ENCODE measurements at places on chromosomes 1 and 21.

GRCh38 chr1:83735526-83735925, 263.4 kb downstream of the TTLL7 start:
- no peak for DNase-seq

DNA sequence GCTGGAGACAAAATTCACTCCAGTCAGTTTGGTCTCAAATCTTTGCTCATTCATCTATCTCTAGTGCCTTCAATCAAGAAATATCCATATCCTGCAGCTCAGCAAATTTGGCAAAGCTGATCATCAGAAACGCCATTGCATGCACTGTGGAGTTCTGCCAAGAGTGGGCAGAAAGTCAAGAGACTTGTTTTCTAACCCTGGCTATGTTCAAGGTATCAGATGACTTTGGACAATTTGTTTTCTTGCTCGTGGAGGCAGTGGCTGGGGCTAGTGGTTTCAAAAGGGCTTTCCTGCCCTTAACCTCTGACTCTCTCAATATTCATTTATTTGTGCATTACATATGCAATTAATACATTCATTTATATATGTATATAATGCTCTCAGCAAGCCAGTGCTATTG, 12.8 kb upstream of the LRRC52 start:
- no peak for DNase-seq

- no peak for DNase-seq
These were observed 941 bp downstream of the ELAVL4 start for GRCh38 chr1:50109647-50110075.

DNA sequence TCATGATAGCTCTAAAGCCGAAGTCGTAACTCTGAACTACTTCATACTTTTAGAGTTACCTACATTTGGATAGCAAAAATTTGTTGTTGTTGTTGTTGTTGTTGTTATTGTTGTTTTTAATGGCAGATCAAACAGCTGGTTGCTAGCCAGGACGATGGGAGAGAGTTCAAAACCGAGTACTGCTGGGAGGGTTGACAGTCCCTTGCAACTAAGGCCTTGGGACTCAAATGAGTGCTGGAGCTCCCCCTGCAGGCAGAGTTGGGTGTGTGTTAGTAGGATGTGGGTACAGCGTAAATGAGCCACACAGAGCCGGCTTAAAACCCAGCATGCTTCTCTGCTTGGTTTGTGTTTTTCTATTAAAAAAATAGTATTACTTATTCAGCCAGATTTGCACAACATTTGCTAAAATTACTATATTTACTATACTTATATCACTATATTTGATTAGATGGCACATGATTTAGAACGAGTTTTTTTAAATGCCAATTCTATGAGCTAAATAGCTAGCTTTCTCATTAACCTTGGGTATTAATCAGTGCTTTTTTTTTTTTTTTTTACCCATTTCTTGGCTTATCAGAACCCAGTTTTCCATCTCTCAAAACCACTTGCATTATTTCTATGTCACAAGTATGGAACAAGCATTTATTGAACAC, 129.2 kb upstream of the SYT6 start:
- DNase-seq, result peak; percentile 29

- no peak for DNase-seq
These were observed 738.0 kb downstream of the PTPRU start for GRCh38 chr1:29974316-29974724.

DNA sequence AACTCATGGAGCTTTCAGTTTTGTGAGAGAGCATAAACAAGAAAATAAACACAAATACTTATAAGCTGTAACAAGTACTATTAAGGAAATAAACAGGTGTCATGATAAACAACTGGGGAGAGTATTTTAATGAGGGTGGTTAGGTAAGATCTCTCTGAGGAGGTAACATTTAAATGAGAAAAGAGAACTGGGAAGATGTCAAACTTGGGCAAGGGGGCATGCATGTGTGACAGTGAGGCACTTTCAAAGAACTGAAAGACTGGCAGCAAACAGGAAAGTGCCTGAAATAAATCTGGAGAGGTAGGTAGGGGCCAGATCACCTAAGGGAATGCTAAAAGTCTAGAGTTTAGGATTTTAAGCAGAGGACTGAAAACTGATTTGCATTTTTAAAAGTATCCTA, 37.8 kb downstream of the NSL1 start:
- DNase-seq, result no peak

DNA sequence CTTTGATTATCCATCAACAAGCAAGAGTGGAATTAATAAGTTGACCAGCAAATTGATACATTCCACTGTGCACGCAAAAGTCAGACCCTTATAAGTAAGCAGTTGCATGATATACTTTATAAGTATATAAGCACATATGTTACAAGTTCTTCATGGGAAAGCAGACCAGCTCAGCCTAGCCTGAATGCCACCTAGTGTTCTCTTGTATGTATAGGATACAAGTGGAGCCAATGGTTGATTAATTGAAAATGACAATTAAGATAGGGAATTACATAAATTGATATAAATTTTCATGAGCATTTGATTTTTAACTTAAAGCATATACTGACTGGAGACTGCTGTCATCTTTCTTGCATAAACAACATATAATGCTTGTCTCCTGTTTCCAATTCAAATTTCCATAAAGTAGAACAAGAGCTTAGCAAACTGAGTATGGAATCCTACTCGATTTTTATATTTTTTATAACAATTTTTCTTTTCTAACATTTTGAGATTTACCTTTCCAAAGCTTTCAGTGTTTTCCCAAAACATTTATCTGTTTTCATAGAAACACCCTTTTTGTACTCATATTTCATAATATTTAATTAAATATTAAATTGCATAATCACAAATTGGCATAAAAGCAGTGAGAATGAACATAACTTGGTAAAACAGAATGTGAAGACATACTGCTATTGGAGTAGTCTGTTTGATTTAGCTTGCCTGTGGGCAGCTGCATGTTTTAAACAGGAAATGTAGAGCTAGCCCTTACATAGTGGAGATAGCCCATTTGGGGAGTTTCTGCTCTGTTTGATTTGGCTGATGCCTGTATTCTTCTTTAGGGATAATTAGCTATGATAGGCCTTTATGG, 62.8 kb downstream of the MAGI3 start:
- DNase-seq, result no peak

DNA sequence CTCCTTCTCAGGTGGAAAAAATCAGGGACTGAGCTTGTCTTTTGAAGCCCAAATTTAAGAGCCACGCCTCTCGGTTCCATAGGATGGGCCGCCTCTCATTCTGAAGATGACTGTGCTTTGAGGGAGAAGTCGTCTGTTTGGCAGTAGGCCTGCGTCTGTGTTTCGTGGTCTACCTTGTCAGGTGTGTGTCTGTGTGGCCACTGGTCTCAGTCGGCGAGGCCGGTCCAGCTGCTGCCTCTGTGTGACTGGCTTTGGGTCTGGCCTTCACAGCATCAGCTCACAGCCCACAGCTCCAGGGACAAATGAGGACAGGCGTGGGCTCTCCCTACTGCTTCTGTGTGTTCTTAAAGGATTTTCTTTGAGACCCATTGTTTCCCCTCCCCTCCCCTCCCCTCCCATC, 50.3 kb downstream of the B3GALT5 start:
- no peak for DNase-seq

- DNase-seq, result no peak
These were observed 355.0 kb downstream of the CAMTA1 start for GRCh38 chr1:7140251-7140650.

DNA sequence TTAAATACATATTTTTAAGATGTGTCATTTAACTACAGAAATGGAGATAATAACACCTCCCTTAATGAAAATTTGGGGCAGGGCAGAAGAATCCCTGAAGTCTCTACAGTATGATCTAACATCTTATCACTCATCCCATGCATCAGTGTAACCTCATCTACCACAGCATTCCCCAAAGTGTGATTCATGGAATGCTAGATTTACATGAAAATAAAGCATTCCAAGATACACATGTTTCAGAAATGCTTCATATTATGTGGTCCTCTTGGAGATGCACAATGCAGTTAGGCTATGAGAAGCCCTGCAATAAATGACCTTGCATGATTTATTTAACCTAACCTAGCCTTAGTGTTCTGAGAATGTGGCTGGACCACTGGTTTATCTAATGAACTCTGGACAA, 166.9 kb upstream of the SYT6 start:
- no peak for DNase-seq

GRCh38 chr1:219965285-219966070, 37.1 kb upstream of the SLC30A10 start:
- no peak for DNase-seq

- DNase-seq, result no peak
These were observed 46.4 kb upstream of the SIPA1L2 start for GRCh38 chr1:232676307-232676706.

- DNase-seq, result no peak
These were observed 13.8 kb downstream of the SLC35E2B start for GRCh38 chr1:1678581-1679380.

DNA sequence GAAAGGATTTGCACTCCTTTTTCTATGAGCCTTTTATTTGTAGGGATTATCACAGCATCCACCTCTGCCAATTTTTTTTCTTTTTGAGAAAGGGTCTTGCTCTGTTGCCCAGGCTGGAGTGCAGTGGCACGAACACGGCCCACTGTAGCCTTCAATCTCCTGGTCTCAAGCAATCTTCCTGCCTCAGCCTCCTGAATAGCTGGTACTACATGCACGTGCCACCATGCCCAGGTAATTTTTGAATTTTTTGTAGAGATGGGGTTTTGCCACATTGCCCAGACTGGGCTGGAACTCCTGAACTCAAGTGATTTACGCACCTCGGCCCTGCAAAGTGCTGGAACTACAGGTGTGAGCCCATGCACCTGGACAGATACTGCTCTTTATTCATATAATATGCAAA, 2.1 kb downstream of the SAMSN1 start:
- no peak for DNase-seq

- DNase-seq, result no peak
These were observed 11.8 kb upstream of the FASLG start for GRCh38 chr1:172647110-172647564.

DNA sequence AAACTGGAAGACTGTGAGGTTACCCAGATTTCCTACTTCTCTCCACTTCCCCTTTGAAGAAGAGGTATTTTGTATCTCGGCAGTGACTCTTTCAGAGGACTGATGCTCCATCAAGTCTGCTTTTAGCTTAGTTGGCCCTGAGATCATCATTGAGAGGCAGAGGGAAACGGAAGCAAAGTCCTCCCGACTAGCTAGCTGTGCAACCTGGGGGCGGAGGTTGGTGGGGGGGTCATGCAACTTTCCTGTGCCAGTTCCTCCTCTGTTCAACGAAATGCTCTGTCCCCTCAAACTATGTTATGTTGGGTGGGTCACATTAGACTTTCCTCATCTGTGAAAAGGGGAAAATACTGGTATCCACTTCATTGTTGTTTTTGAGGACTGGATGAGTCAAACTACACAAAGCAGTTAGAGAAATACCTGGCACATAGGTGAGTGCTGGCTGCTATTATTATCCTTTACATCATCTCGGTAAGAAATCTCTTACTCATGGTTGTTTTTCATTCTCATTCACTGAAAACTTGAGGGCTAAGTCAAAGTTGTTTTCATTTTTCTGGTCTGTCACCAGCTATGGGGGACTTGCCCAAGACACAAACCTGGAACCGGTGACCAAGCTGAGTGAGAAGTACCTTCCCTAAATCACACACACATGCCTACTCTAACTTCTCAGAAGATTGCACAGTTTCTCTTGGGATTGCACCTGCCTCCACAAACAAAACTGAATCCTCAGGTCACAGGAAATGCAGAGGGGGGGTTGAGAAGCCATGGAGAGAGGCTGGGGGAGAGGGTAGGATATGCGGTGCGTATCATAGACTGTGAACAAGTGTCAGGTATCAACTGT, 83.3 kb downstream of the ABCA4 start:
- DNase-seq, result no peak

DNA sequence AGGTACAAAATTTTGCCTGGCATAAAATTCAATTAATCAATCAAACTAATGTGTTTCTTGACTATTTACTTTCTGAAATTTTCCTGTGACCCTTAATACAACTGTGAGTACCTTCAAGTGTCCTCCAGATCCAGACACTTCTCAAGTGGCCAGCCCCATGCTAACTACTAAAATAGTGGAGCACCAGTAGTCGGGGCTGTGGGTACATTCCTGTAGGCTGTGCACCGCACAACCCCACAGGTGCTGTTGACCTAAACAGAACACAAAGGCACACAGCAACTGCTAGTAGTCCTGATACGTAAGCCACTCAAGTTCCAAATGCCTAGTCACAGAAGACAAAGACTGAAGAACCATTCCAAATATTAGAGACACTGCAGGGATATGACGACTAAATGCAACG, 36.6 kb downstream of the TMEM50B start:
- no peak for DNase-seq

DNA sequence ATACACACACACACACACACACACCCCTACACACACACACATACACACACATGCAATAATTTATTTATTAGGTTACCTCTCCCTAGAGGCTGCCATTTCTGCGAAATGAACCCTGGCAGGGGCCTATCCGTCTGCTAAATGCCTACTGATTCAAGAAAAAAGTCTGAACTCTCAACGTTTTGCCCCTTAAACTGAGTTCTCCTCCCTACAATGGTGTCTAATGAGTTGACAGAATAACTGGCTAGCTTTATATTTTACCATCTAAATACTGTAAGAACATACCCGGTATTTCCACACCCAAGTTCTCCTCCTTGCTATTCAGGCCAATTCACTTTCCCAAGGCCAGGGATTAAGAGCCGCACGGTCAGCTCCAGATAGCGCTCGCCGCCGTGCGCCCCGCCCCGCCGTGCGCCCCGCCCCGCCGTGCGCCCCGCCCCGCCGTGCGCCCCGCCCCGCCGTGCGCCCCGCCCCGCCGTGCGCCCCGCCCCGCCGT, 339 bp upstream of the RNPC3 start:
- peak; percentile 39 for DNase-seq

Measured in esophagus squamous epithelium (tissue), 5 donors.